Germinal center (tissue), 1 donor: ENCODE measurements at places on chromosomes 4 and X.

GRCh38 chr4:169931964-169932363 lies 94.2 kb downstream of the MFAP3L start:
- no peak for DNase-seq

DNA sequence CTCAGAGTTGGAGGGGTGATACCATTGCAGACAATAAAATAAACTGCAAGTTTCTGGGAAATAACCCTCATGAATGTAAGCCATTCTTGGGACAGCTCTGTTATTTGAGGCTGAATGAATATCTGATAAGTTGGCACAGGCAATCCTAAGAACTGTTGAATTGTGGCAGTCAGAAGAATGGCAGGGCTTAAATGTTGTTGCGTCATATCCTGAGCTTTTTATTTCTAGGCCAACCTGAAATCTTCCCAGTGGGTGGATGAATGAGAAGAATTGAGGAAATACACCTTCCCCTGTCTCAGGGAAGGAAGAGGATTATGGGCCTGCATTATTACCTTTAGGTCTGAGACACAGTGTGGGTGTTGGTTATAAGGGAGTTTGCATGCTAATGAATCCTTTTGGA lies 64.4 kb upstream of the C4orf54 start:
- no peak for DNase-seq

DNA sequence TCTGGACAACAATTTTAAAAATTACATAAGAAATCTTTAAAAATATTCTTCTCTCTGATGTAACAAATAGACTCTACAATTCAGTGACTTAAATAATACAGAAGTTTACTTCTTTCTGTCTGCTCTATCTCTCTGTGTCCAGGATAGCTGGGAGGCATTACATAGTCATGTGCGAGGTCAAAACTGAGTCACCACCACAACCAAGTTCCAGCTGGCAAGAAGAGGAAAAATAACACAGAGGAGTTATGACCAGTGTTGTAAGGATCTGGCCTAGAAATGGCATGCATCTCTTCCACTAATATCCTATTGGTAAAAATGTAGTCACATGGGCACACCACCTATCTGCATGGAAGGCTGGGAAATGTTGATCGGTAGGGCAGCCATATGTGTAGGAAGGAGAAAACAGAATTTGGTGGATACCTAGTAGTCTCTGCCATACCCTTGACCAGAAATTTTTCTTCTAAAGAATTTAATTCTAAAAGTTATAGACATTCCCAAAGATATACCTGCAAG lies 39.4 kb upstream of the WDFY3 start:
- DNase-seq: no peak

- no peak for DNase-seq
These were observed 3.3 kb downstream of the SH3BP2 start for GRCh38 chr4:2795893-2796848.

DNA sequence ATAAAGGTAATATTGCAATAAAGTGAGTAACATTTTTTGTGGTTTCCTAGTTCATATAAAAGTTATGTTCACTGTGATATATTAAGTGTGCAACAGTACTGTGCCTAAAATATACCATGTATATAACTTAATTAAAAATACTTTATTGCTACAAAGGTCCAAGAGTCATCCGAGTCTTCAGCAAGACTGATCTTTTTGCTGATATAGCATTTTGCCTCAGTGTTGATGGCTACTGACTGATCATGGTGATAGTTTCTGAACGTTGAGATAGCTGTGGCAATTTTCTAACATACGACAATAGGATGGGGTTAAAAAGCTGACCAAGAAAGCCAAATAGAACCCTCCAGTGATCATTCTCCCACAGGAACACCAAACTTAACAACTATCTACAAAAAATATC lies 1302.7 kb downstream of the TECRL start:
- no peak for DNase-seq

GRCh38 chr4:163164591-163164990 lies 2.1 kb downstream of the NAF1 start:
- DNase-seq: no peak

DNA sequence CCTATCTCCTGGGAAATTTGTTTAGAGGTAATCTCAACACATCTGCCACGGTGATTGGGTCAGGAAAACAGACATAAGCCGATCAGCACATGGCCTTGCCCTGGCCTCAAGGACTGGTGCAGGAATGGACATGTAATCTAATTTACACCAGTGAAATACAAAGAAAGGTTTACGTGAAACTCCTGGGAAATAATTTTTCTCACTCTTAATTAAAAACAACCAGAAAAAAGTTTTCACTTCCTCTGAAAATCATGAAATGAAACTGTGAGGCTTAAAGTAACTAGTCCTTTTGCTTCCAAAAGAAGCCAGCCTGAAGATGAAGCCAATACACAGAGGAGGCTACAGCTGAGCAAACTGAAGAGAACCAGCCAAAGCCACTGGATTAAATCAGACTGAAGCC lies 154.1 kb upstream of the FAM241A start:
- peak; percentile 38 for DNase-seq

DNA sequence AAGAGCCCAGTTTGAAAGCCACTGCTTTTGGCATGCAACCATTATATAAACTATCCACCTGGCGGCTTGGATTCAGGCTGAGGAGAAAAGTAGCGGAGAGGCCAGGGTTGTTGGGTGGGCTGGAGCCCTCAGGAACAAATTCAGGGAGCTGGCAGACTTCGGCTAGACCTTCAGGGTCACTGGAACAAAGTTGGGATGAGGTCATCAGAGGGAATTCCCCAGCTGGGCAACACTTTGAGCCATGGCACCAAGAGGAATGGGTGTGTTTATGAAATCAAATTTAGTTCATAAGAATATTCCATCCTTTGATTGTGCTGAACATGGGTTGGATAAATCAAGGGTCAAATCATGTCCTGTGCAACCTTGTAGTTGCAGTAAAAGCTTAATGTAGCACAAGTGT lies 22.0 kb downstream of the MTMR1 start:
- DNase-seq: no peak

- DNase-seq: no peak
These were observed 32.8 kb downstream of the ENOPH1 start for GRCh38 chr4:82463221-82463620.

DNA sequence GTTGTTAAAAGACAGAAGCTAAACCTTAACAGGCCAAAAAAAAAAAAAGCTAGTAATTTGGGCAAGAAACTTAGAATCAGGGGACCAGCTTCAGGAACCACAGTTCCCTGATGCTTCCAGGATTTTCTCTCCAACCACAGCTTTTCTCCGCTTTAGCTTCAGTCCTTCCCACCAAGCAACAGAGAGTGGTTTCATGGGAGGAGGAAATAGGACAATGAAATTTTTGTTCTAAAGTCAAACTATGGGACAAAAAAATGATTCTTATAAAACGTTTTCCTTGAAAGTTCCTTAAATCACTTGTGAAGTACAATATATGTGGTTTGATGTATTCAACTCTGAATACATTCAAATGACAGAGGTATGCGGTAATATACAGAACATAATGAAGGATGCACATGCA lies 71.0 kb upstream of the DHX15 start:
- DNase-seq: no peak

DNA sequence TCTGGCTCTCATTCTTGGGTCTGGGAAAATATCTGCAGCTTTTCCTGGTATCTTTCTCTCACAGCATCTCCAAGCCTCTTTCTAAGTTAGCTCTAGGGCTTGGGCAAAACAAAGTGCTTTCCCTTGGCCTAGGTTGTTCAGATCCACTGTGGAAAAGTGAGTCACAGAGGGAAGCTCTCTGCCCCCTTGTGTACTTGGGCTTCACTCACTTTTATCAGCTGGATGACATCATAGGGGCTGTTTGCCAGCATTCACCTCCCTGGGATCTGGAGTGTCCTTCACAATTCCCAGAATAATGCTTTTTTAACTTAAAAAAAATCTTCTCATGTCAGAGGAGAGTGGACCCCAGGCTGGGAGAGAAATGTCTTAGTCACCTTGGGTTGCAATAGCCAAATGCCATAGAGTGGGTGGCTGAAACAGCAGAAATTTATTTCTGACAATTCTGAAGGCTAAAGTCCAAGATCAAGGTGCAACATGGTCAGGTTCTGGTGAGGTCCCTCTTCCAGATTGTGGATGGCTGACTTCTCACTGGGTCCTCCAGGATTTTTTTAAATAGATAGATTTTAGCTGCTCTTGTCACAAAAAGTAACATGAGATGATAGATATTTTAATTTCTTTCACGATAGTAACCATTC lies 247.8 kb downstream of the SH2D1A start:
- no peak for DNase-seq

DNA sequence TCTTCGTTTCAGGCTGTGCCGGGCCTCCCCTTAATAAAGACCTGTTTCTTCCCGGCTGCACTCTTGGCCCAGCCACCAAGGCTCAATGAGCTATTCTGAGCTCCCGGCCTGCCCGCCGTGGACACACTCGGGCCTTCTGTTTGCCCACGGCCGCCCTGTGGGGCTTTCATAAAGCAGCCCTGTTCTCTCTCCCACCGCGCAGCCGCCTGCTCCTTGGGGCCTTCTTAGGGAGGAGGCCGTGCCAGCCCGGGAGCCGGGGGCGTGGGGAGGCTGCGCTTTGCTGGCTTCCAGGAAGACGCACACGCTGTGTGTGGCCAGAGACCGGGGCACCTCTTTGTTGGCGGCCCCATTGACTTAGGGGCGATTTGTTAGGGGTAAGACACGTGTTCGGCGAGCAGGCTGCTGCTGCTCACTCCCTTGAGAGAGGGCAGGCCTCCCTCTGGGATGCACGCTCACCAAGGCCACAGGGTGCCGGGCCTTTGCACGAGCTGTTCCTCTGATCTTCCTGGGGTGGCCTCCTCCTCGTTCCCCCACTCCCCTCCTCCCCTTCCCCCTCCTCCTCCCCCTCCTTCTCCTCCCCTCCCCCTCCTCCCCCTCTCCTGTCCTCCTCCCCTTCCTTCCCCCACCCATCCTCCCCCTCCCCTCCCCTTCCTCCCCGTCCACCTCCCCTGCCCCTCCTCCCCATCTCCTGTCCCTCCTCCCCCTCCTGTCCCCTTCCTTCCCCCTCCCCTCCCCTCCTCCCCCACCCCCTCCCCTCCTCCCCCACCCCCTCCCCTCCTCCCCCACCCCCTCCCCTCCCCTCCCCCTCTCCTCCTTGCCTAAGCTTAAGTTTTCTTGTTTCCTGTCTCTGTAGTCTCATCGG lies 11.3 kb downstream of the BLOC1S4 start:
- no peak for DNase-seq

DNA sequence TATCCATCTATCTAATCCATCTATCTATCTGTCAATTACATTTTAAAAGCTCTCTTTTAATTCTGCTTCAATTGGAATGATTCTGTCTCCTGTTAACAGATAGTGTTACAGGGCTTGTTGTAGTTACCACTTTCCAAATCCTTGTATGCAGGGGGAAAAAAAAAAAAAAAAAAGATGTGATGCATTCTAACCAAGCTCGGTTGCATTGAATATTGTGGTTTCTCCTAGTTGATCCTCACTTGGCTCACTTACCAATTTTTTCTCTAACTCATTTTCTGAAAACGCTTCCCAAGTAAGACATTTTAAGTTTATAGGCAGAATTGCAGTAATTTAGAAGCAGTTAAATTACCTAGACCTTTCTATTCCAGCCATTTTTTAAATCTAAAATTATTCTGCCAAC lies 327.9 kb upstream of the PITX2 start:
- DNase-seq: no peak

- no peak for DNase-seq
These were observed 42.8 kb downstream of the BCORL1 start for GRCh38 chrX:130025256-130025655.

- no peak for DNase-seq
These were observed 1223.2 kb downstream of the RAPGEF2 start for GRCh38 chr4:160326110-160326509.

DNA sequence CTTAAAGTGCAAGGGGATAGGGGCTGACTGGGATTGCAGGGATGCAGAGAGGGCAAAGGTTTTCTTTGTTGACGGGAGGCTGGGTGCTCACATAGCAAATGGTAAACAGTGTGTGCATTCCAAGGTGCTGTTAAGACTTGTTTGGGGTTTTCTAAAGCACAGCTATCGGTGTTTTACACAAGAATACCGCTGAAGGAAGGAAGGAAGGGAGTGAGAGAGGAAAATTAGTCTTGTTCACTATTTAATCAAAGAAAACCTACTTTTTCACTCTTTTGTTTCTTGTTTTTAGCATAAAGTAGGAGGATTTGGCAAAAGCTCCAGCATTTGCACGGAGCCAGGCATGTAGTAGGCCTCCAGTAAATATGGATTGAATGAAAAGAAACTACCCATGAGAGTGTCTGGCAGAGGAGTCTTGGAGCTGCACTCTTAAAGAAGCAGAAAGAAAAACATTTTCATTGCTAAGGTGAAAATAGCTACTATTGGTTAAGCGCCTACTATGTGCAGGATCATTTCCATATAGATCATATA lies 99.7 kb downstream of the FIP1L1 start:
- DNase-seq: no peak

GRCh38 chr4:174362340-174362739 lies 78.6 kb downstream of the CEP44 start:
- DNase-seq: no peak

GRCh38 chrX:47239199-47239598 lies 6.4 kb downstream of the USP11 start:
- no peak for DNase-seq

- DNase-seq: no peak
These were observed 11.4 kb upstream of the TADA2B start for GRCh38 chr4:7031558-7032449.

DNA sequence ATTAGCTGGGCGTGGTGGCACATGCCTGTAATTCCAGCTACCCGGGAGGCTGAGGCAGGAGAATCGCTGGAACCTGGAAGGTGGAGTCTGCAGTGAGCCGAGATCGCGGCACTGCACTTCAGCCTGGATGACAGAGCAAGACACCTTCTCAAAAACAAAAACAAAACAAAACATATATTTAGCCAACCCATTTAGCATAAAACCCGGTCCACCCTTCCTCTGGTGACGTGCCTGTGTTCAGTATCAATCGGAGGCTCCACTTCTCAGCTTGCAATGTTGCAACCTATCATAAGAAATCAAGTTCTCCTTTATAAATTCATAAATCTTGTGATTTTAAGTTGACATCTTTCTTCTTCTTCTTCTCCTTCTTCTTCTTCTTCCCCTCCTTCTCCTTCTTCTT lies 73.9 kb downstream of the SLC34A2 start:
- no peak for DNase-seq

GRCh38 chrX:103356858-103357257 lies 552 bp downstream of the TCEAL9 start:
- no peak for DNase-seq

DNA sequence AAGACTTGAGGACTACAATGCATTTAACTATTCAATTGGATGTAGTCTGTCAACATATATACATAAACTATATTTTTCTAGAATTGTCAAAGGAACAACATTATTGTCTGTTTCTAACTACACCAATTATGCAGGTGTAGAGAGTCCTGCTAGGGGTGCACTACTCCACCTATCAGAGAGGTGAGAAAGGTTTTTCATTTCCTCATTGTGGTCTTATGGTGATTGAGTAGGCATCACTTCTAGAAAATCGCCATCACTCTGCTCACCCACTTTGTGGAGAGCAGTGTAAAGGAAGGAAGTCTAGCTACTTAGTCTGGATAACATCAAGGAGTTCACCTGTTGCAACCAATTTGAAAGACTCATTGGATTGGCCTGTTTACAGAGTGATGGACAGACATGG lies 4.4 kb upstream of the ADH1C start:
- DNase-seq: no peak

- no peak for DNase-seq
These were observed 95.7 kb upstream of the IL15 start for GRCh38 chr4:141540643-141541042.

- no peak for DNase-seq
These were observed 61.0 kb downstream of the ZCCHC12 start for GRCh38 chrX:118884552-118885138.
